Aorta (tissue), 5 donors: ENCODE measurements at places on chromosomes 1 and 21. TPM values are rescaled to one million over a fixed set of nuclear protein-coding genes. Genes with fewer than 3 reads are reported as not detected.

Gene CELA3B
- polyA plus RNA-seq, result 2.5 TPM

Gene LRRC38
- polyA plus RNA-seq, result not detected

Gene P3R3URF
- not detected for polyA plus RNA-seq

- DNase-seq, result no peak
These were observed 35.9 kb upstream of the NEK2 start for GRCh38 chr1:211711315-211711705.

DNA sequence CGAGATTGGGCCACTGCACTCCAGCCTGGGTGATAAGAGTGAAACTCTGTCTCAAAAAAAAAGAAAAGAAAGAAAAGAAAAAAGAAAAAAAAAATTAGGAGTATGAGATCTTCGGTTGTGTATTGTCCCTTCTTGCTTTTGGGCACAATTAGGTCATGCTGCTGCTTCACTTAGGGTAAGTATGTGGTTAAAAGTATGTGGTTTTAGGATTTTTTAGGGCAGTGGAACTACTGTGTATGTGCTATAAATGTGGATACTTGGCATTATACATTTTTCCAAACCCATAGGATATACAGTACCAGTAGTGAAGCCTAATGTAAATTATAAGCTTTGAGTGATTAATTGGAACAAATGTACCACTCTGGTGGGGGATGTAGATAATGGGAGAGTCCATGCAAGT, 31.2 kb downstream of the VANGL2 start:
- DNase-seq, result no peak

DNA sequence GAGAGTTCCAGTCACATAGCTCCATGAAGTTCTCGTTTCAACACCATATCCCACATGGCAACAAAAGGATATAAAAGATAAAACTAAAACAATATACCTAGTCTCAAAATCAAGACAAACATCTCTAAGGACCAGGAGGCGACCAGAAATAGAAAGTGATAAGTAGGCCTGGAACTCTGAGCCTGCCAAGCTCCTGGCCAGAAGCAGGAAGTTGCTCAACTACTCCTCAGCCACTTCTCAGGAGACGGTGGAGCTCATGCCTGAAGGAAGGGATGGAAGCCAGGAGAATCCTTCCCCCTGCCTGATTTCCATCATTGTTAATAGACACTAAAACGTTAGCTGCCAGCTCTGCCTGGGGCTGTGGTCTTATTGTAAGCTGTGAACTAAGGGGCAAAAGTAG, 94.7 kb downstream of the DISP1 start:
- no peak for DNase-seq

GRCh38 chr1:55051621-55052020, 12.3 kb downstream of the PCSK9 start:
- no peak for DNase-seq

DNA sequence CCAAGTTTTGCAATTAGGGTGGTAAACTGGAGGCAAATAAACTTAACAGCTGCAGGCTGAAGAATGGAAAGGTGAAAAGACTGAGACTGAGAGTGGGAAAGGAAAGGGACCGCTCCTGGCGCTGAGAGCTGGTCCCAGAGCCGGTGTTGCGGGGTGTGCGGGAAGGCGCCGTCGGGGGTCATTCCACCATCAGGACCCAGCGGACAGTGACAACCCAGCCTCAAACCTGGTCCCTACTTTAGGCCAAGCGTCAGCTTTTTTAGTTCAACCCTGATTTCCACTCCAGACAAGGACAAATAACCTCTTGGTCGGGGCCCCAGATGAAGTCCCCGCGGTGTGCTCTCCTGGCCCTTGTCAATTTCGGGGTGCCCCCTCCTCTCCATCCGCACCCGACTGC, 145.8 kb upstream of the ETS2 start:
- no peak for DNase-seq
